ENCODE measurements at places on chromosomes 6 and 20.

DNA sequence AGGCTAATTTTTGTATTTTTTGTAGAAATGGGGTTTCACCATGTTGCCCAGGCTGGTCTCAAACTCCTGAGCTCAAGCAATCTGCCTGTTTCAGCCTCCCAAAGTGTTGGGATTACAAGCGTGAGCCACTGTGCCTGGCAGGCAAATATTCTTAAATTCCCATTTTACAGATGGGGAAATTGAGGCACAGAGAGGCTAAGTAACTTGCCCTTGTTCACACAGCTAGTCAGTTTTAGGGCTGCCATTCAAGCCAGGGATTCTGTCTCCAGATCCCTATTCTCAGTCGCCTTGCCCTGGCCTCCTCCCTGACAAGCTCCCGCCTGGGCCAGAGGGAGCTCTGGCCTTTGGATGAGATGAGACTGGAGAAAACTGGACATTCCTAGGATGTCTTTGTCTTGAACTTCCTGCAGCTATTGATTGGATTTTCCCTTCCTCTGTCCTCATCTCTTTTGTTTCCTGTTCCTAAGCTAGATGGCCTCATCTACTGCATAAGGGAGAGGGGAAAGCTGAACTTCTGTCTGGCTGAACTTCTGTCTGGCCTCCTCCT is 90.5 kb downstream of the NDUFAF5 start:
- DNase-seq, result no peak

DNA sequence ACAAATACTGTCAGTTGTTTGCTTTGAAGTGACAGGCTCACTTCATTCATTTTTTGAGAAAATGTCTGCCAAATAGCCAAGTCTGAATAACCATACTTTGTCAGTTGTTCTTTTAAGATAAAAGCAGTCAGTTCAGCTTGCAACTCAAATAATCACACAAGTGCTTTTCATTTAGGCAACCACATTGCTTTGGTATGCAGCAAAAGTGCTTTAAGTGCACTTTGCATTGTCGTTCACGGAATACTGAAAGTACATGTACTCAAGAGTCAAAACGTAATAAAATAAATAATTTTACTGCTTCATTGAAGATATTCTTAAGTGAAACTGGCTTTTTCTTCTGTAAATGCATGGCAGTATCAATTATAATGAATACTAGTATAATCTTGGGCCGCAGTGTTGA is 107.2 kb downstream of the MMS22L start:
- no peak for DNase-seq

- DNase-seq, result no peak
Observed at GRCh38 chr20:44696315-44696714, 18.9 kb upstream of the CCN5 start.

- no peak for DNase-seq
Observed at GRCh38 chr6:14216946-14217684, 99.5 kb downstream of the CD83 start.

DNA sequence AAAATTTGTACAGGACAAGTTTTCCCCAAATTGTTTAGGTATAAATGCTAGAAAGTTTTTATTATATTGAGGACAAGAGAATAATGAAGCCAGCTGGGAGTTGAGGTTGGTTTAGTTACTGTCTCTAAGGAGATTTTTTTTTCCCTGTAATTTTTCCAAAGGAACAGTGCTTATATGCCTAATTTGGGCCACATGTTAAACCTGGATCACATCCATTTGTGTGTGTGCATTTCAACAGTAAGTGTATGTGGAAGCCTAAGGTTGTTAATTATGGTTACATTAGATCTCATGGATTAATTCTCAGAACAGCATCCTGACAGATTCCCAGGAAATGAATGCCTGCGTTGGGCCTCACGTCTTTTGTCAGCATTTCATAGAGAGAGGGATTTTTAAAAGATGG is 4.5 kb downstream of the IGF2R start:
- DNase-seq, result no peak

GRCh38 chr6:32462609-32463008 is 22.9 kb downstream of the HLA-DRA start:
- DNase-seq, result no peak

DNA sequence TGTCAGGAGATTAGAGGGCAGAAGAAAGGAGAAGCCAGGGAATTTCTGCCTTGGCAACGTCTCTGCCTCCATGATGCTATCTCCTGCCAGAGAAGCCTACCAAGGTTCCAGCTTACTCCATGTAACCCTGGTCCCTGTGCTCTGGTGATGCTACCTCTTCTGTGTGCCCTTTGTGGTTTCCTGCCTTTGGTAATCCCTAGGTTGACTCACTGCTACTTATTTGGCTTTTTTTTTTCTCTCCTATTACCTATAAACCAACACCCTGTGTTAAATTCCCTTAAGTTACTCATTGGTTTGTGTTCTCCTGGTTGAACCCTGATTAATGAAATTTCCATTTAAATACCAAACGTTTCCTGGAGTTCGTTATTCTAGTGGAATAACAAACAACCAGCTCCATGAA is 527.8 kb upstream of the FLRT3 start:
- no peak for DNase-seq

GRCh38 chr20:4305091-4305490 is 289.7 kb upstream of the RNF24 start:
- no peak for DNase-seq

GRCh38 chr6:160133441-160134336 is 12.1 kb downstream of the SLC22A1 start:
- DNase-seq, result no peak

DNA sequence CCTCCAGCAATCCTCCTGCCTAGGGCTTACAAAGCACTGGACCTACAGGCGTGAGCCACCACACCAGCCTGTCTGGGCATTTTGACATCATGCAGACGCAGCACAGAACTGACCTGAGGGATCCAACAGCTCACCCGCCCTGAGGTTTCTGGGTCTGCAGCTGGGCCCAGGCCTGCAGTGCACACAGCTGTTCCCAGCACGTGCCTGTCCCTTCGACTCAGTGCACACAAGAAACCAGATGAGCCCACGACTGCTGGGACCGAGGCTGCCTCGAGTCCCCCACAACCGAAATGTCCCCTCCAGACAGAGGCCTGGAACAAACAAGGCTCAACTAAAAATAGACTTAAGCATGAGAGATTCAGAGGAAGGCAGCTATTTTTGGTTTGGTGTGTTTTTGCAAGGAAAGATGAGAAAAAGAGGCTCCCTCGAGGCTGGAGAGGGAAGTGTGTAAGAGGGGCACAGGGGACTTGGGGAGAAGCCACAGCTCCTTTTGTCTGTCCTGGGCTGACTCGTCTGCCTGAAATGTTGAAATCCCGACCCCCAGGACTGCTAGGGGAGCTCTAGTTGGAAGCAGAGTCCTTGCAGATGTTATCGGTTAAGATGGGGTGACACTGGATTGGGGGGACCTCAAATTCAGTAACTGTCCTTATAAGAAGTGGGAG is 66.3 kb downstream of the YTHDF1 start:
- no peak for DNase-seq

GRCh38 chr6:423799-424345 is 32.3 kb downstream of the IRF4 start:
- DNase-seq, result no peak

- DNase-seq, result no peak
Observed at GRCh38 chr6:148873868-148874267, 127.0 kb downstream of the UST start.

DNA sequence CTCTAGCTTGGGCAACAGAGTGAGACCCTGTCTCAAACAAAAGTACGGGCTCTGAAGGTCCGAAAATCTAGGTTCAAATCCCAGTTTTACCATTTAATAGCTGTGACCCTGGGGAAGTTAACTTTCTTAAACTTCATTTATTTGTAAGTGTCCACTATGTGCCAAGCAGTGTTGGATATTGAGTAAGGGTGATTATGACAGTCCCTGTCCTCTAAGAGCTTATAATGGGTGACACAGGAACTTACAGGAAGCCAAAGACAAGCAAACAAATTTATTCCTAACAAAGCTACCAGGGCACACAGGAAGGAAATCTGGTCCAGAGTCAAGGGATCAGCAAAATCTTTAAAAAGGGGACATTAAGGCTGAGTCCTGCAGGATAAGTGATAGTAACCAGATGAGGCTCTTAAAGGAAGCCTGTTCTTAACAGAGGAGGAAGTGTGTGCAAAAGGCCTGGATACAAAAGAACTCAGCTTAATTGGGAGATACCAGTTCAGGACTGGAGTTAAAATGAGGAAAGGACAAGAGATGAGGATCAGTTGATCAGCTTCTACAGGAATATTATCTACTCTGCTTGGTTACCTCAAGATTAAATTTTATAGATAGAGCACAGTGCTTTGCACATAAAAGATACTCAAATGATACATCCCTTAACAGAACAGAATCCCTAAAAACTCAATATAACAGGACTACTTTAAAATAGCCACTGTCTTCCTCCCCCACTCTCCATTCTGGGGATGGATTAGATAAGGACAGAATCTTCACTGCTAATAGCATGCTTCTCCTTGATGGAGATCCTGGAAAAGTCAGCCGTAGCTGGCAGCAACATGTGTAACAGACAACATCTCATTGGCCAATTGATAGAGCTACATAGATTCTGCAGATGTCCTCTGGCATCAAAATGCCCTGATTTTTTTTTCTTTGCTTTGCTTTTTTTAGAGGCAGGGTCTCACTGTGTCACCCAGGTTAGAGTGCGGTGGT is 6.1 kb downstream of the SNX3 start:
- no peak for DNase-seq

DNA sequence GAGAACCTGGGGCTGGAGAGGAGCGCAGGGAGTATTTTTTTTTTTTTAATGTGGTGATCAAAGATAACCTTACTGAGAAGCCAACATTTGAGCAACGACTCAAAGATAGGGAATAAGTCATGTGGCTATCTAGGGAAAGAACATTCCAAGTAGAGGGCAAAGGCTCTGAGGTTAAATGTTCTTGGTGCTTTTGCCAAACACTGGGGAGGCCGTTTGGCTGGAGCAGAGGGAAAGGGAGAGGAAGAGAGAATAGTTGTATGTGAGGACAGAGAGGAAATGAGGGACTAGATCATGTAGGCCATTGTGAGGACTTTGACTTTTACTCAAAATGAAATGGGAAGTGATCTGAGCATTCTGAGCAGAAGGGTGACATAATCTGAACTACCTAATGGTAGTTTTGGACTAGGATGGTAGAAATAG is 27.8 kb downstream of the ACSS2 start:
- DNase-seq, result no peak

DNA sequence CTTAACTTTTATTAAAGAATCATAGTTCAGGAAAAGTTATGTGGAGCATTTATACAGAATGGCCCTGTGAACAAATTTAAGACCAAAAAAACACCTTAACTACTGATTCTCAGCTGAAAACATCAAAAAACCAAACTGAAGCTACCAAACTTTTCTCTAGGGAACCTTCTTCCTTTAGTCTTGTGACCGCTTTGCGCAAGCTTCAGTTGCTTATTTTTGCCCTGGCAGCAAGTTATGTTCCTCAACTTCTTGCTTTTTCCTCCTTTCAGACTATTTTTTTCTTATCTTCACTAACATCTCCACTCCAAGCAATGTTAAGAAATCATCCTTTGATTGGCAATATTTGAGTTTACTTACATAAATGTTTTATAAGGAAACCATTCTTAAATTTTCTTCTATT is 100.1 kb downstream of the MYB start:
- no peak for DNase-seq

GRCh38 chr6:72963946-72964345 is 261.4 kb downstream of the KHDC1L start:
- no peak for DNase-seq

GRCh38 chr6:117414770-117415169 is 11.0 kb downstream of the ROS1 start:
- DNase-seq, result no peak

DNA sequence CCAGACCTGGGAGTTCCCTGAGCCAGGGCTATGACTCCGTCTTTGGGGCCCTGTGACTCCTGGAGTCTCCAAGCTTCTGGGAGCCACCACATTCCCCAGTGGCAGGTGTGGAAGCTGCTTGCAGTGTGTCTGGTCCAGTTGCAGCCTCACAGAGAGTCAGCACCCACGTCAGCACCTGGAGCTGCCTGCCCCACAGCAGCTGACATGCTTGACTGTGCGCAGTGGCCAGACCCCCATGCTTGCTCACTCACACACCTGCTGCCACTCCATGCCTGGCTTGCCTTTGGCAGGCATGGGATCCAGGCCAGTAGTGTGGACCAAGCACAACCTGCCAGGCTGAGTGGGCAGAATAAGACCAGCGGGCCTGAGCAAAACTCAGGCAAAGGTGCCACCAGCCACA is 31.0 kb upstream of the ASIP start:
- DNase-seq, result no peak

GRCh38 chr6:157596886-157597285 is 215.9 kb downstream of the ZDHHC14 start:
- DNase-seq, result no peak

DNA sequence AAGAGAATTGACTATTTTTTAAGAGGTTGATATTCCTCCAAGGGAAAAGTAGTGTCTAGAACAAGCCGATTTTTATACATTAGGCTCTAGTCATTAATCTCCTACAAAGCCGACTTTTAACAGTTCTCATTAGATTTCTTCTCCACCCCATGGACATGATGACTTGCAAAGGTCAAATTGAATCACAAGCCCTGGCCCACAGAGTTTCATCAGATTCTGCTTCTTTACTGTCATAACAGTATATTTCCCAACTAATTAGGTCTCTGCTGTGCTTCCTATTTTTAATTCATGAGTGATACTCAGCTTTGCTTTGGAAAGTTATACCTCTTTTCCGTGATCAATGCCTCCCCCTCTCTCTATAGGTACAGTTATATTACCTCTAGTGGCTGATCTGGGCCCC is 90.6 kb upstream of the ADGRB3 start:
- no peak for DNase-seq

DNA sequence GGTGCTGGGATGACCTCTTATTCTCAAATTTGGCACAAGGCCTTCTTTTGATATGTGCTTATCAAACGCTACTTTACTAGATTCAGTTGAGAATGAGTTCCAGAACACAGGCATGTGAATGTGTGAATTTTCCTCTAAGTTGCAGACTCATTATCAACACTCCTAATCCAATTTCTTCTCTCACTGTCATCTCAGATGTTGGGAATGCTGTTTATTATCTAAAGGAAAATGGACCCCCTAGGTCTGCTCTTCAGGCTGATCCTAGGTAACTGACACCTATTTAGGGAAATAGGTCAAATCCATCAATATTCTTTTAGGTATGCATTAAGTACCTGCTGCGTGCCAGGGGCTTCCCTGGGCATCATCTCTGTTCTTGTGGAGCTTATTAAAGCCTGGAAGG is 215.0 kb upstream of the NOX3 start:
- DNase-seq, result no peak

DNA sequence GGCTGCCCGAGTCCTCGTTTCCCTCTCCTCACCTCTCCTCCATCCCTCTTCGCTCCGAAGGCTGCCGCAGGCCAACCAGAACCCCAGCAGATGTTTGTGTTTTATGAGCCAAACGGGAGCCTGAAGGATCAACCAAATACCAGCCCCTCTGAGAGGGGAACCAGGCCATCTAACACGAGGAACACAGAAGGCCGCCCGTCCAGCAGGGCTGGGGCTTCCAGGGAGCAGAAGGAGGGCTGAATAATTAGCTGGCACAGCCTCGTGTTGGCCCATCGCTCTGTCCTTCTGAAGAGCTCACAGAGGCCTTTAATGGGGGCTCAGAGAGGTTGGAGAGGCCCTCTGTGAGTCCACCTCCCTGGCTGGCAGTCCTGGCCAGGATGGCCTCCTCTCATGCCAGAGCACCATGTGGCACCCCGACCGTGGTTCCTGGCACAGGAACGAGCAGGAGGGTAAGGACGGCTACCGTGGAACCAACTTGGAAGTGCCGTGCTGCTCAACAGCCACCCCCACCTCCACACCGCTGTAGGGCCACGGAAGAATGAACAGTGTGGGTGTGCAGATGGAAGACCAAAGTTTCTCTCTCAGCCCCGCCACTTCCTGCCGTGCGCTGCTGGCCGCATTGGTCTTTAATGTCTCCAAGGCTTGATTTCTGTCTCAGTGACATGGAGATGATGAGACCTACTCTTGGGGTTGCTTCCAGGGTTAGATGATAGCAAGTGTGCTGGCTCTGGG is 155.2 kb downstream of the SCML4 start:
- no peak for DNase-seq

All from activated CD8-positive, alpha-beta memory T cell treated with anti-CD3 and anti-CD28 coated beads for 1 hour (primary cell).